ENCODE measurements at places on chromosomes 4 and X. TPM values are rescaled to one million over a fixed set of nuclear protein-coding genes. Genes with fewer than 3 reads are reported as not detected.

DNA sequence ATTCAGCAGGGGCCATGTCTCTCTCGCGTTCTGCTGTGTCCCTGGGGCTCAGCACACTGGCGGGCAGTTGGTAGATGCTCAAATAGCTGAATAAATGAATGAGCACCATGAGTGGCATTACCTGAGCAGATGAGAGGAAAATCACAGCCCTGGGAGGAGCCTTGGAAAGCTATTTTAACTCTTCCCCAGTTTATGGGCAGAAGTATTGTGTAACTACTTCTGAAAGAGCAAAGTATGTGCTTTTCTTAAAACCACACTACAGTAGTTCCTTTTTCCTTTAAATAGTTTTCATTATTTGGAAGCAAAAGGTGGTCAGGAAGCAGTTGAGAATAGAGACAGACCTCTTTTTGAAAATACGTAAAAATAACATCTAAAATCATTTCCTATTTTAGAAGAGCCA lies 3.0 kb upstream of the PLAC1 start:
- no peaks in the 10 kb centered on the region for H3K36me3 ChIP-seq
- no peak for DNase-seq
- no peaks in the 10 kb centered on the region for H3K27me3 ChIP-seq
- peaks cover 5% of the 10 kb centered on the region for H3K4me1 ChIP-seq

Gene FGF13
- total RNA-seq, result 1.1 TPM

- DNase-seq, result no peak
- H3K27me3 ChIP-seq, result no peaks in the 10 kb centered on the region
- peaks cover 18% of the 10 kb centered on the region for H3K4me1 ChIP-seq
- no peak overlapping the region for H3K27ac ChIP-seq
Measured at GRCh38 chr4:185839770-185840169, 27.8 kb upstream of the SORBS2 start.

Gene STOX2
- 104 TPM for total RNA-seq

- no peaks in the 10 kb centered on the region for H3K36me3 ChIP-seq
- H3K4me3 ChIP-seq, result no peak overlapping the region
- no peak overlapping the region for H3K27ac ChIP-seq
- H3K4me1 ChIP-seq, result peaks cover 2% of the 10 kb centered on the region
Measured at GRCh38 chr4:145289403-145290076, 109.2 kb upstream of the OTUD4 start.

DNA sequence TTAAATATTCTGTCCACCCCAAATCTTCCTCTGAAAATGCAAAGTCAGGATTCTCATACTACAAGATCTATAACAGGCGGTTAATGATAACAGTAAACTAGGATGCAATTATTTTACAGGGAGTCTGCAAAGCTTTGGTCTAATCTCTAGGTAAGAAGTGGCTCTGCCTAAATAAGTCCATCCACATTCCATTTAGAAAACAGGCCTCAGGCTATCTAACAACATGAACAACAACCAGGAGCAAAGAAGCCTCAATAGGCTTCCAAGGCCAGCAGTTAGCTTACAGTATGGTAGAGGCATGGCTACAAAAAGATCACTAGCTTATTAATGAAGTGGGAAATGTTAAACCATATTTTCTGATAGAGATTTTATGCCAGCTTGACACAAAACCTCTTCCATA lies 6.4 kb downstream of the MAB21L2 start:
- peaks cover 2% of the 10 kb centered on the region for H3K36me3 ChIP-seq
- no peak for DNase-seq
- H3K27ac ChIP-seq, result peak overlapping the region; percentile 7
- H3K4me3 ChIP-seq, result peak overlapping the region; percentile 71

Gene LPAR4
- 2.0 TPM for total RNA-seq

DNA sequence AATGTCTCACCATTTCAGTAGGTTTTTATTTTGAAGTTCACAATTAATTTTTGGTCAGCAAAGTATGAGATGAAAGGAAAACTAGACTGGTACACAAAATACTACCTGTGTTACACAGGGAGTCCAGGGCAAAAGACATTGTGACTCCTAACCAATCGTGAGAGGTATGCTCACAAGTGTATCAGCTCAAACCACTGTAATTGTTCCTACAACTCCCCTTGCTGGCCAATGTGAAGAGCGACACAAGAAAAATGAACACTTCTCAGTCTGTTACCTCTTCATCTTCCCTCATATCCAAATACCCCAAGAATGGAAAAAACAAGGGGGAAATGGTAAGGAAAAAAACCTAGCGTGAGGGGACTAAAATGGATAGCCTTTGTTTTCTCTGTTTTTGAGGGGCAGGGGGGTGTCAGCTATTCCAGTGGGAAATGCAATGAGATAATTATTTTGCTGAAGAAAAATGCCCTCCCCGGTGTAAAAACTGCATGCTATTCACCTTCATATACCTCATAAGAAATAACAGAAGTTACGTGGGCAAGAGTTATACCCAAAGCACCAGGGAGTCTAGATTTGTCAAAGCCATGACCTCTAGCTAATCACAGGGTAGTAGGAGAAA lies 30.6 kb upstream of the NSUN7 start:
- H3K4me3 ChIP-seq, result no peak overlapping the region
- H3K36me3 ChIP-seq, result no peaks in the 10 kb centered on the region
- no peak for DNase-seq
- H3K4me1 ChIP-seq, result peaks cover 14% of the 10 kb centered on the region
- no peaks in the 10 kb centered on the region for H3K27me3 ChIP-seq

DNA sequence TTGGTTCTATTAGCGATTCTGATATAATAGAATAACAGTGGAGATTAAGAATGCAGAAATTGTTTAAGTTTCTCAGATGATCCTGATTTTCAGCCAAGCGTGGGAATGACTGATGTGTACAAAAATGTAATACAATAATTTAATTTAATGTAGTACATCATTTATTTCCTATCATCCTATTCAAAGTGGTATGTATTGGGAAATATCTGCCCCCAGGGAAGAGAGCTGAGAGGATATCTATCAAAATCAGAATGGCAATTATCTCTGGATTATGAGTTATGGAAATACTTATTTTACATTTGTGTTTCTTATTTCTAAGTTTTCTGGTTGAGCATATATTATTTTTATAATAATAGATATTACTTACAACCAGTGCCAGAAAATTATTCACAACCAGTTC lies 3.9 kb downstream of the FABP2 start:
- H3K4me1 ChIP-seq, result peaks cover 9% of the 10 kb centered on the region
- no peak overlapping the region for H3K4me3 ChIP-seq
- H3K36me3 ChIP-seq, result no peaks in the 10 kb centered on the region
- peaks cover 24% of the 10 kb centered on the region for H3K27me3 ChIP-seq
- no peak overlapping the region for H3K27ac ChIP-seq

DNA sequence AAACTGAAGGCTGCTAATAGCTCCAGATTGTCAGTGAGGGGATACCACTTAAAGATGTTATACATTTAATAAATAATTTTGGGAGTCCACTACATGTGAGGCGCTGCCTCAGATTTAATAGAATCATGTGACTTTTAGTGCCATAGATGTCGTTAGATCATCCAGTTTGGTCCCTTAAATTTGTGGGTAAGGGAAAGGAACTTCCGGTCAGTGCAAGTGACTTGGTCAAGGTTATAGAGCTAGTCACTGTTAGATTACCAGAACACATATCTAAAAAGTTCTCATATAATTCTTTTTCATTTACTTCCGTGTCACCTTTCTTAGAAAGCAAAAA lies 529 bp upstream of the UBA6 start:
- peak overlapping the region; percentile 96 for H3K4me3 ChIP-seq
- no peaks in the 10 kb centered on the region for H3K27me3 ChIP-seq
- peaks cover 32% of the 10 kb centered on the region for H3K4me1 ChIP-seq
- peaks cover 15% of the 10 kb centered on the region for H3K36me3 ChIP-seq
- peak overlapping the region; percentile 98 for H3K27ac ChIP-seq

- H3K4me1 ChIP-seq, result peaks cover 22% of the 10 kb centered on the region
- no peak overlapping the region for H3K27ac ChIP-seq
- no peak for DNase-seq
- H3K36me3 ChIP-seq, result peaks cover 1% of the 10 kb centered on the region
- H3K27me3 ChIP-seq, result no peaks in the 10 kb centered on the region
- no peak overlapping the region for H3K4me3 ChIP-seq
Measured at GRCh38 chr4:79747252-79747651, 325.8 kb downstream of the ANTXR2 start.

- H3K27ac ChIP-seq, result no peak overlapping the region
- H3K27me3 ChIP-seq, result no peaks in the 10 kb centered on the region
- H3K4me1 ChIP-seq, result peaks cover 26% of the 10 kb centered on the region
- H3K36me3 ChIP-seq, result no peaks in the 10 kb centered on the region
- no peak overlapping the region for H3K4me3 ChIP-seq
Measured at GRCh38 chrX:39016556-39016955, 215.3 kb downstream of the MID1IP1 start.

Gene GATA1
- total RNA-seq, result not detected

DNA sequence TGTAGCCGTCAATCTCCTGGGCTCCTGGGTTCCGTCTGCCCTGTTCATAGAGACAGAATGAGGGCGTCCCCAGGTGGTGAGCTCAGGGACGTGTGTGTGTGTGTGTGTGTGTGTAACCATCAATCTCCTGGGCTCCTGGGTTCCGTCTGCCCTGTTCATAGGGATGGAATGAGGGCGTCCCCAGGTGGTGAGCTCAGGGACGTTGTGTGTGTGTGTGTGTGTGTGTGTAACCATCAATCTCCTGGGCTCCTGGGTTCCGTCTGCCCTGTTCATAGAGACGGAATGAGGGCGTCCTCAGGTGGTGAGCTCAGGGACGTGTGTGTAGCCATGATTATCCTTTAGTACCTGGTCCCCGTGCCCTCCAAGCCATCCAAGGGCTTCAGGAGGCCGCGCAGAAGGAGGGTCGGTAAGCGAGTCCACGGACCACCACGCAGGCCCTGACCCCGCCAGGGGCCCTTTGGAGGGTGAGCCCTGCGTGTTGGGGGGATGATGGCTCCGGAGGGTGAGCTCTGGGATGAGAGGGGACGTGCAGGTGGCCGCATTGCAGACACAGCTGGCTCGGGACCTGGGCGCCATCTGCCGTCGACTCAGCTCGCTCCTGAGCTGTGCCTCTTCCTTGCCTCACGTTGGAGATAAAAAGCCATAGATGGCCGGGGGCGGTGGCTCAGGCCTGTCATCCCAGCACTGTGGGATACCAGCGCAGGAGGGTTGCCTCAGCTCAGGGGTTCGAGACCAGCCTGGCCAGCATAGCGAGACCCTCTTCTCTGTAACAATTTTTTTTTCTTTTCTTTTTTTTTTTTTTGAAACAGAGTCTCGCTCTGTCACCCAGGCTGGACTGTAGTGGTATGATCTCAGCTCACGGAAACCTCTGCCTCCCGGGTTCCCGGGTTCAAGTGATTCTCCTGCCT lies 5.4 kb upstream of the GTPBP6 start:
- peak overlapping the region; percentile 24 for H3K4me3 ChIP-seq
- no peak for DNase-seq
- H3K4me1 ChIP-seq, result peaks cover 13% of the 10 kb centered on the region
- no peaks in the 10 kb centered on the region for H3K36me3 ChIP-seq
- no peaks in the 10 kb centered on the region for H3K27me3 ChIP-seq

Gene TACC3
- 45.3 TPM for total RNA-seq

- no peak overlapping the region for H3K27ac ChIP-seq
- no peaks in the 10 kb centered on the region for H3K27me3 ChIP-seq
- no peaks in the 10 kb centered on the region for H3K4me1 ChIP-seq
- H3K4me3 ChIP-seq, result no peak overlapping the region
- H3K36me3 ChIP-seq, result no peaks in the 10 kb centered on the region
Measured at GRCh38 chrX:46044486-46044885, 500.7 kb downstream of the ZNF674 start.

DNA sequence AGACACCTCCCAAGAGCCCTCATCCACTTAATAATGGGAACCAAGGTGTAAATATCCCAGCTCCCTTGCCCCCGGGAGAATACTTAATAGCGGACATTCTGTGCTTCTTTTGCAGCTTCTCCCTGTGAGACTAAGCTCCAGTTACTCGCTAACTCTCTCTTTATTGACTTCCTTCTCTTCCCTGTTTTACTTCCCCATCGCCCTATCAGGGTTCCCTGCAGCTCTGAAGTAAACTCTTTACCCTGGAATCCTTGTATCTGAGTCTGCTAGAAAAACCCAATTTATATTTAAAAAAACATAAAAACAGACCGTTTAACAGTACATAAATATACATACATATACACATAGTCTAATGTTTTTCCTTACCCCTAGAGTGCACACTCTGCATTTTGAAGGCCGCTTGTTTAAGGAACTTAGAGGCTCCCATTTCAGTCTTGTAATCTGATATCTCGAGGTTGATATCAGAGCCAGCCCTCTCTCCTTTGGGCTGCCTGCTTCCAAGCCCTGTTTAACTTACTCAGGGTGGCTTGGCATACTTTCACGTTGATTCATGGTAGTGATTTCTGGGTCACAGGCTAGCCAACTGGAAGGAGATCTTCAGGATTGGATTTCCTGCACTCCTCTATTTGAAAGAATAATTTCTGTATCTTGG lies 177.4 kb upstream of the SCML1 start:
- H3K36me3 ChIP-seq, result no peaks in the 10 kb centered on the region
- H3K4me3 ChIP-seq, result no peak overlapping the region
- DNase-seq, result no peak
- H3K27me3 ChIP-seq, result no peaks in the 10 kb centered on the region
- peaks cover 35% of the 10 kb centered on the region for H3K4me1 ChIP-seq

Gene SLC9A7
- 14.1 TPM for total RNA-seq

GRCh38 chr4:55386073-55386472 lies 9.7 kb upstream of the TMEM165 start:
- H3K36me3 ChIP-seq, result no peaks in the 10 kb centered on the region
- peaks cover 4% of the 10 kb centered on the region for H3K4me1 ChIP-seq
- H3K4me3 ChIP-seq, result no peak overlapping the region
- DNase-seq, result no peak
- H3K27me3 ChIP-seq, result no peaks in the 10 kb centered on the region
- H3K27ac ChIP-seq, result no peak overlapping the region

Gene ZNF711
- 54.1 TPM for total RNA-seq

DNA sequence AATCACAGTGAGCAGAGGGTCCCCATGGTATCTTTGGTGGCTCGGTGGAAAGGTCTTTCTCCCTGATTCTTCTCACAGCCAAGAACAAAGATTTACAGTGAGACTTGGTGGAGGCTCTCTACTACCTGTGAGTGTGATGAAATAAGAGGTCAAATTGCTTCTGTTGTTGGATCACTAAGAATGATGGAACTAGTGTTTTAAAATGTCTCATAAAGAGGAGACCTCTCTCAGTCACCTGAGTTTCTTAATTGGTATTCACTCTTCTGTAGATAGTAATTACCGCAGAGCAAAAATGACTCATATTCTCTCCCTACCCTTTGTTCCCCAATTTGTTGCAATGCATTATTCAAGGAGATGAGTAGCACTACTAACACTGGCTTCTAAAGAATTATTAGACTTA lies 100.9 kb upstream of the TBC1D9 start:
- DNase-seq, result no peak
- peaks cover 4% of the 10 kb centered on the region for H3K4me1 ChIP-seq
- no peak overlapping the region for H3K4me3 ChIP-seq
- H3K27me3 ChIP-seq, result peaks cover 2% of the 10 kb centered on the region

Gene SHROOM3
- 62.7 TPM for total RNA-seq

- H3K4me3 ChIP-seq, result no peak overlapping the region
- peaks cover 6% of the 10 kb centered on the region for H3K36me3 ChIP-seq
- H3K4me1 ChIP-seq, result peaks cover 14% of the 10 kb centered on the region
- no peak for DNase-seq
- no peak overlapping the region for H3K27ac ChIP-seq
- no peaks in the 10 kb centered on the region for H3K27me3 ChIP-seq
Measured at GRCh38 chr4:87497159-87497558, 32.0 kb downstream of the SPARCL1 start.
